ENCODE measurements at places on chromosomes 5 and 9.

- no peak for DNase-seq
These were observed 26.2 kb upstream of the IRX4 start for GRCh38 chr5:1908931-1909330.

- no peak for DNase-seq
These were observed 31.9 kb upstream of the C5orf58 start for GRCh38 chr5:170200876-170201275.

GRCh38 chr5:112023766-112024165, 266.8 kb upstream of the NREP start:
- no peak for DNase-seq

DNA sequence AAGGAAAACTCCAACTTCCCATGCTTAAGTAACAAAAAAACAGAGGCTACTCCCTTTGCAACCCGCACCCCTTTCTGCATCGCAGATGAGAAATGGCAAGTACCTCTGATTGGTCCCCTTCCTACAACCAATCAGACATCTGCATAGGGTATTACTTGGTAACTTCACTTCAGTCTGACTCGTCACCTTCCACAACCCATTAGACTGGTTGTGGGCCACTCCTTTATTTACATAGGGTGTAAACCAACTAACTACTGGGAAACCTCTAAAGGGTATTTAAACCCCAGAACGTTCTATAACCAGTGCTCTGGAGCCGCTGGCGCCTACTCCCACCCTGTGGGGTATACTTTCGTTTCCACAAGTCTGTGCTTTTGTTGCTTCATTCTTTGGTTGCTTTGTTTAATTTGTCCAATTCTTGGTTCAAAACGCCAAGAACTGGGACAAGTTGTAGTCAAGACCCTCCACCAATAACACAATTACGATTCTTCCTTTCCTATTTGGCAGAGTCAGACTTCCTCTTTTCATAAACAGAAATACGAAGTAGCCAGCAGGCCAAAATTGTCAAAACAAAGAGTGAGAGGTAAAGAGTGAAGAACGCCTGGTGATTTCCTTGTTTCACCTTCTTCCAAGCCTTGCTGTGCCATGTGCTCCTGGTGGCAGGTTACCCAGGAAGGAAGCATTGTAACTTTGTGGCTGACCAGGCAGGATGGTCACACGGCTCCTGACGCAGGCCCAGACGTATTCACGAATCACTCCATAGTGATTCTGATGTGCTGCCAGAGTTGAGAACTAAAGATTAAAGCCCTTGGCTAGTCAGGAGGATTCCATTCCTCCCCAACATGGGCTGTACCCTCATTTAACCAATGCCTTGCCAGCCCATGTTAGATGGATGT, 477.4 kb downstream of the ARHGEF28 start:
- no peak for DNase-seq

GRCh38 chr9:114894609-114895433, 35.6 kb downstream of the TNFSF8 start:
- no peak for DNase-seq

DNA sequence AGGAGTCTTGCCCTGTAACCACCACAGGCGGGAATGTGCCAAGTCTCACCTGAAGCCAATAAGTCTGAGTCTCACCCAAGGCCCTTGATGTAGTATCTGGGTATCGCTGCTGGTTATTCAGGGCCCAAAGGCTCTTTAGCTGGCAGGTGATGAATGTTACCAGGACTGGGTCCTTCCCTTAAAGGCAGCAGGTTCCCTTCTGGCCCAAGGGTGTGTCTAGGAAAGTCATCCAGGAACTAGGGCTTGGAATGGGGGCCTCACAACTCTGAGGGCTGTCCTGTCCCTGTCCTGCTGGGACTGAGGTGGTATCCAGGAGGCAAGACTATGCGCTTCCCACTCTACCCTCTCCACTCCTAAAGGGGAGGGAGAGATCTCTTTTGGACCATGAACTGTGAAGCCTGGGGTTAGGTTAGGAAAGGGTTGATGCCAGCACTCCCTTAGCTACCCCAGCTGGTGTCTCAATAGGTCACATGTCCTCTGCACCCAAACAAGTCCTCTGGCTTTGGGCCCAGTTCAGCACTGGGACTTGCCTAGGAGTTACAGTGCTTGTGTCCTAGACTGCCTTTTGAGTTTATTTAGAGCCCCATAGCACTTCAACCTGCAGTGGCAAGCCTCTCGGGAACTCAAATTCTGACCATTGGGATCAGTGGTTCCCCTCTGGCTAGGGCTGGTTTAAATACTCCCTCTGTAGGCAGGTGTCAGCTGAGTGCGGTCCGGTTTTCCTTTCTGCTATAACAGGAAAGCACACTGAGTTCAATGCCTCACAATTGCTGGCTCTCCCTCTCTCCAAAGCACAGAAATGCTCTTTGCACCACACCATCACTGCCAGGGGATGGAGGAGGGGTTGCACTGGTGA, 22.5 kb upstream of the RANBP3L start:
- no peak for DNase-seq

- no peak for DNase-seq
These were observed 871 bp downstream of the TRIO start for GRCh38 chr5:14143841-14144585.

DNA sequence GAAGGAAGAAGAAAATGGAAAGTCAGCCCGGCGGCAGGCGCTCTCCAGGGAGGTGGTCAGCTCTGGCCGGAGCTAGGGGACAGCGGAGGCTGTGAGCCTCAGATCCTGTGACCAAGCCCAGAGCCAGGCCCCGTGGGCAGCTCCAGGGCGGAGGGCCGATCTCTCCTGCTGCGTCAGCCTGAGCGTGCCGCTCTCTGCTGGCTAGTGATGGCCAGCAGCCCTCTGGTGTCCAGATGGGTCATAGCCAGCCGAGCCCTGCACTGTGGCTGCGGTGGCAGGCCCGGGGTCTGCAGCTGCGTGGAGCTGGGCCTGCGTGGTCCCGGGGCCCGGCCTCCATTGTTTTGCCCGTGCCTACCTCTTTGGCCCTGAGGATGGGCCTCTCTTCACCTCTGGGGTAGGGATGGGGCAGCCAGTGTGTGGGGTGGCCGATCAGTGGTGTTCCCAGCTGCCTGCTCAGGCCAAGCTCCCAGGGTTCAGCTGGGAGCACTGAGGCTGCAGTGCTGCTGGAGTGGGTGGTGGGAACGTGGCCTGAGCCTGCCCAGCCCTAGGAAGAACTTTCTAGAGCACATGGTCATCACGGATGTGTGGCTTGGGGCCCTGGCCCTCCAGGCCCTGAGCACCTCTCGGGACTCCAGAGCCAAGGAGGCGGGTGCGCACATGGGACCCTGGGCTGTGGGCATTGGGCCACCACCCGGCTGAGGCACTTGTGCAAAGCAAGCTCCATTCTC, 17.1 kb upstream of the NRARP start:
- peak; percentile 52 for DNase-seq

GRCh38 chr9:104238668-104239067, 144.6 kb downstream of the SMC2 start:
- no peak for DNase-seq

DNA sequence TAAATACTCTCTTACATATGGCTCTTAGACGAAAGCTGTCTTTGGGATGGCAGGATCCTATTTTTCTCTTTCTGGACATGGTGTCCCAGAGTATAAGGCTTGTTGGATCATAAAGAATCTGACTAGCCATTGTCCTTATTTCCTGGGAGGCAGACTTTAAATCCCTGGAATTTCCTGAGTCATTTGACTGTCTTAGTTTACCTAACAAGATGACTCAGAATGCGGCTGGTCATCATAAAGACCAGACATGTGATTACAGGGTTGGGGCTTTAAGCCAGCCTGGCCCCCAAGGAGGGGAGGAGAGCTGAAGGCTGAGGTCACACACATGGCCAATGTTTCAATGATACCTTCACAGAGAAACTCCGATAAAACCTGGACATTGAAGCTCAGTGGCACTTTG, 37.2 kb downstream of the FAM240B start:
- DNase-seq, result no peak

- no peak for DNase-seq
These were observed 54.7 kb downstream of the DPYSL3 start for GRCh38 chr5:147454996-147455677.

- no peak for DNase-seq
These were observed 2.8 kb upstream of the GADD45G start for GRCh38 chr9:89601856-89602562.

- no peak for DNase-seq
These were observed 81.5 kb downstream of the AMBP start for GRCh38 chr9:113996531-113997001.

GRCh38 chr9:112041536-112042243, 133.4 kb downstream of the SUSD1 start:
- DNase-seq, result no peak

DNA sequence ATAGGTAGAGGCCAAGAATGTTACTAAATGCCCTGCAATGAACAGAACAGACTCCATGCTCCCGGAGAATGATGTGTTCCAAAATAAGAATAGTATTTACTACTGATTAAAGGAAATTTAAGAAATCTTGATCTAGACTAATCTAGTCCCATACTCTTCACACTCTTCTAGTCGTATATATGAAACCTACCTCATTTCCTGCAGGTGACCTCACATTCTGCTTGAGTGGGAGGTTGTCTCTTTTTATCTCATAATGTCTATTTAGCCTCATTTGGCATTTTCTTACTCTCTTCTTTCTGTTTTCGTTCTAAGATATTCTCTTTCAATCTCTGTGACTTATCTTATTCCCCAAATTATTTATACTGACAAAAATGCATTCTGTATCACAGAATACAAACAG, 9.2 kb upstream of the SHOC1 start:
- DNase-seq, result no peak

DNA sequence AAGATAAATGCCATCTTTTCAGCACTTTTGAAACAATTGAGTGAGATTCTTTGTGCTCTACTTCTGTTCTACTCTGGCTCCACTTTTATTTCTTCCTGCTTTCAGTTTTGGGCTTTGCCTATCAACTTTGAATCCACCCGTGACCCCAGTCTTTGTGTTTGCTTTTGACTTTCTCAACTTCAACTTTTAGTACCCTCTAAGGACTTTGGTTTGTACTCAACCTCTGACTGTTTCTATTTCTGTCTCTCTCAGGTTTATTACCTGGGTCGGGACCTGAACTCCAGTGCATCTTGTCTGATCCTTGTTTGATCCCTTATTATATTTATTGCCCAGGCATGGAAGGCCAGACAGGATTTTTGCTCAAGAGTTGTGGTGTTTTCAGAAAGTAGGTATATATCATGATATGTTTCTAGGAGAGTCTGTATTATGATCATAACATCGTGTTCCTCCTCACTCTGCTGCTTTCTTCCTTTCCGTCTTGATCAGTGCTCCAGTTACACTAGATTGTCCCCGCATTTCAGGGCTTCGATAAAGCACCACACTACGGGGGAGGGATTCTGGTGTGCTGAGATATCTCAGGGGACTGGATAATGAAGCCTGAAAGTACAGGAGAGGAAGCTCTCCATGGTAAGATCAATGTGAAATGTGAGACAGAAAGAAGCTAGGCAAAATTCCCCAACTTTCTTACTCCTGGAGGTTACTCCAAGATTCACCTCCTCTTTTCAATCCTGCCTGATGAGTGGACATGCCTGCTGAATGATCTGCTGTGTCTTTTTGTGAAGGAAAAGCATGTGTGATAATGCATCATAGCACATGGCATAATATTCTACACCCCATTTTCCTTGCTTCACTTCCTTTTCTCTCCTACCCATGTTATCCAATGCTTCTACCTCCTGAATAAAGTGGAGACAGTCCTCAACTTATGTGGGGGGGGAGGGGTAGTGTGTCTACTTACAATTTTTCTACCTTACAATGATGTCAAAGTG, 155.5 kb upstream of the GRIN3A start:
- no peak for DNase-seq

DNA sequence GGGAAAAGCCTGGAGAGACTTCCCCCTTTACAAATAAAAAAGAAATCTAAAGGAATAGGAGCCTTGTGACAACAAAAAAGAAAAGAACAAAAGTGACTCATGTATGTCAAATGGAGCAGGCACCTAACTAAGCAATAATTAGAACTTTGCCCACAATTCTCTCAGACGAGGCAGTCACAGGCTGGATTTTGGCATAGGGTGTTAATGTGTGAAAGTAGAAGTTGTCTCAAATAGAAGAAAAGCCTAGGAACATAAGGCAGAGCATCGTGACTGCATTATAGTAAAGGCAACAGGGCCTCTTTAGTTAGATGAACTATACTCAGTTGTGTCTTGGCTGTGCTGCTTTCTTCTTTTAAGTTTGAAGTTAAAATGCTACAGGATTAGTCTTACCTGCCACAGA, 219.9 kb upstream of the TMEM161B start:
- DNase-seq, result no peak

Measured in posterior cingulate gyrus (tissue), 11 donors.